ENCODE measurements at places on chromosomes 1 and 21.

- no peak for DNase-seq
Measured at GRCh38 chr1:162321809-162322422, 54.7 kb downstream of the SPATA46 start.

DNA sequence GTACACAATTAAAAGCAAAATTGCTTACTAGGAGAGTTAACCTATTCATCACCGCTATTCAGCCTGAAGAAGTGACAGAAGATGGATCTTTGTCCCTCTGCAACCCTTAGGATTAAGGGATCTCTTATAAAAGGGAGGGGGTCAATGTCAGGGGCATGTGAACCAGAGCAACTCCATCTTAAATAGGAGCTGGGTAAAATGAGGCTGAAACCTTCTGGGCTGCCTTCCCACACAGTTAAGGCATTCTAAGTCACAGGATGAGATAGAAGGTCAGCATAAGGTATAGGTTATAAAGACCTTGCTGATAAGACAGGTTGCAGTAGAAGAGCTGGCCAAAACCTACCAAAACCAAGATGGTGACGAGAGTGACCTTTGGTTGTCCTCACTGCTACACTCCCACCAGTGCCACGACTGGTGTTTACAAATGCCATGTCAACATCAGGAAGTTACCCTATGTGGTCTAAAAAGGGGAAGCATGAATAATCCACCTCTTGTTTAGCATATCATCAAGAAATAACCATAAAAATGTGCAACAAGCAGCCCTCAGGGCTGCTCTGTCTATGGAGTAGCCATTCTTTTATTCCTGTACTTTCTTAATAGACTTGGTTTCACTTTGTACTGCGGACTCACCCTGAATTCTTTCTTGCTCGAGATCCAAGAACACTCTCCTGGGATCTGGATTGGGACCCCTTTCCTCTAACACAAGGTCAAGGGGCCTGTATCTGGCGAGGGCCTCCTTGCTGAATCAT, 35.3 kb upstream of the NEK2 start:
- DNase-seq, result no peak

- no peak for DNase-seq
Measured at GRCh38 chr1:45640293-45640692, 16.4 kb upstream of the CCDC17 start.

DNA sequence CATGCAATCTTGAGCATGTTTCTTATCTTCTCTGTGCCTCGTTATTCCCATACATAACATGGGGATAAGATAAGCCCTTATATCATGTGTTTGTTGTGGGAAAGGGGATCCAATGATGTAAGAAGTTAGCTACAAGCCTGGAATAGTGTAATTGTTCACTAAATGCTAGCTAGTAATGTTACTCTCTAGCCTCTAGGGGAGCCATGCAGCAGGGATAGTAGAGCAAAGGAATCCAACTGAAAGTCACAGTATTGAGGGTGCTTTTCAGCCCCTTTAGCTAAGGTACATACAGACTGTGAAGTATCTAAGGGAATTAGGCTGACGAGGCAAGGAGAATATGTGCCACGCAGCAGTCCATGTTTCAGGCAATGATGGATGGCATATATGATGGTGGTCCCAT, 46.9 kb downstream of the IL23R start:
- DNase-seq, result no peak

DNA sequence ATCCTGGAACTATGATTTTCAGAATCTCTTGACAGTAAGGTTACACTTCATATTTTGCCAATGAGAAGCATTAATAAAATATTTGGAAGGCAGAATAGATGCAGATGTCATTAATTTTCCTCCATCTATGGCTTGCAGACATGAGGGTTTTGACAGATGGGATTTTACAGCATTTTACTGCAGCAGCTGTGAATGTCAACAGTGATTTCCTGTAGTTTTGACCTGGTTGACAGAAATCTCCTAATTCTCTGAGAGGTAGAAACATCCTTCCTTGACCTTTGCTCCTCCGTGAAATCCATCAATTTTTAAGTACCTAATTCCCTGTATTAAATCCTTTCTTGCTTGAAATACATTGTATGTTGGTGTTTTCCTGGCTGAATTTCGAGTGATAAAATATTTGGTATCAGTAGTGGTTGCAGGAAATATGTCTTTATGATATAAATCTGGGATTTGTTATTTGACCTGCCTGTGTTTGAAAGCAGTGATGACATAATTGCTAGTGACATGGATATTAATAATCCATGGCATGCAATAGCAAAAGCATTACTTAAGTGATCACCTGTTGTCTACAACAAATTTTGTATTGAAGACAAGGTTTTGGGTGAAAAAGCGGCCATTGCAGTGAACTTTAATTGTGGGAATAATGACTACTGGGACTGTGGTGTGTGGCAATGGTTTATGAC, 73.9 kb downstream of the HLX start:
- no peak for DNase-seq

DNA sequence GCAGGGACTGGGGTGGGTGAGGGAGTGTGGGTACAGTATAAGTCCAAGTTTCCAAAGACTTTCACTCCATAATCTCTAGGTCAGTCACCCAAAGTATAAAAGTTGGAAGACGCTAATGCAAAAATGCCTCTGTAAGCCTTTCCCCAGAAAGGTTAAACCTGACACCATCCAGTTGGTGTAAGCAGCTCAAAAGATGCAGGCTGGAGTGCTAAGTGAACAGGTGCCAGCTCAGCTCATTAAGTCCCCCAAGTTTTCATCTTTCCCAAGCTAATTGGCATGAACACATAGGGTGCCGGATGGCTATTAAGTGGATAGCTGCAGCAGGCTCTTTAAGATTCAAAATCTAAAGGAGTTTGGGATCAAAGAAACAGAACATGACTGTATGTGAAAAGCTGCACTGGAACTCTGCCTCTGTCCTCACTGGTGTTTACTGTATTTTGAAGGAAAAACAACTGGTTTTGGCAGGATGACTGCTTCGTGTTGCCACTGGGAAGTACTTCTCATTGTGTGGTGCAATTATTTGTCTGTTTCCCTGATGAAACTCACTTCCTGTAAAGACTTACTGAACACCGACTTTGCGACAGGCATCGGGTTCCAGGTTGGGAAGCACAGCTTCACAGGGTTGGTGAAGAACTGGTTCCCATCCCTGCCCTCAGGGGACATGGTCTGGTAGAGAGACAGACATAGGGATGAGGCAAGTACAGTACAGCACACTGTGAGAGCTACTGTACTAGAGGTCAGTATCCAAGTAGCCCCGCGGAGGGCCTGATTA, 152.7 kb downstream of the DAB1 start:
- DNase-seq, result no peak

- DNase-seq, result peak; percentile 92
Measured at GRCh38 chr1:41898191-41898713, 20.5 kb downstream of the HIVEP3 start.

- DNase-seq, result no peak
Measured at GRCh38 chr1:23214640-23215039, 2.7 kb downstream of the HTR1D start.

DNA sequence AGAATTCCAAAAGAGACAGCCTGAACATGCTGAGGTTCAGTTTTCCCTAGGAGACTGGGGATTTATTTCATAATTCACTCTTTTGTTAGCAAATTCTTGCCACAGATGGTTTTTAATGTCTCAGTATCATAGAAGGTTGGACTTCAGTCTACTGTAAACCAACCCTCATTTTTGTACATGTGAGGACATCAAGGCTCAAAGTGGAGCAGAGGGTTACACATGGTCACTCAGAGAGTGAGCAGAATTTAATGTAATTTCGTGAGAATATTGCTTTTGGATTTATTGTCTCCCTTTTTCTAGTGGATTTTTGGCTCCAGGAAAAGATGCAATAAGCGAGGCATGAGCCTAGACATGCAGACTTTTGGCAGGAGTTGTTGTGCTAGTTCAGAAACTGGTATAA, 210.8 kb upstream of the JUN start:
- DNase-seq, result no peak

DNA sequence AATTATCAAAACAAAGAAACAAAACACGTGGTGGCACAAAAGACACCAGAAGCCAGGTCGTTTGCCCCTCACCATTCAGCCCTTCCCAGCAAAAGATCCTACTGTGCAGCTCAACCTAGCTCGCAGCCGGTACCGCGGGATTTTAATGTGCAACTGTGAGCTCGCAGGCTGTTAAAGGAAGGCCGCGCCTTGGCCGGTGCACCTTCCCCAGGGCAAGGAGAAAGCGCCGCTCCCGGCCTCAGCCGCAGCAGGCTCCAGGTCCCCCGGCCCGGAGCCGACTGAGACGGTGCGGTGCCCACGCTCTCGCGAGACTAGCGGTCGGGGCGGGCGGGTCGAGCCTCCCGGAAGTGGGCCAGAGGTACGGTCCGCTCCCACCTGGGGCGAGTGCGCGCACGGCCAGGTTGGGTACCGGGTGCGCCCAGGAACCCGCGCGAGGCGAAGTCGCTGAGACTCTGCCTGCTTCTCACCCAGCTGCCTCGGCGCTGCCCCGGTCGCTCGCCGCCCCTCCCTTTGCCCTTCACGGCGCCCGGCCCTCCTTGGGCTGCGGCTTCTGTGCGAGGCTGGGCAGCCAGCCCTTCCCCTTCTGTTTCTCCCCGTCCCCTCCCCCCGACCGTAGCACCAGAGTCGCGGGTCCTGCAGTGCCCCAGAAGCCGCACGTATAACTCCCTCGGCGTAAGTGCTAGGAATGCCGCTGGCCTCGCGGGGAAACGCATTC, at the start of gene AGL:
AGL (plus strand) TSS at position 618 of the 715 bp plus-strand sequence. CDS start 682 bp downstream, outside the sequence.
- peak; percentile 89 for DNase-seq

DNA sequence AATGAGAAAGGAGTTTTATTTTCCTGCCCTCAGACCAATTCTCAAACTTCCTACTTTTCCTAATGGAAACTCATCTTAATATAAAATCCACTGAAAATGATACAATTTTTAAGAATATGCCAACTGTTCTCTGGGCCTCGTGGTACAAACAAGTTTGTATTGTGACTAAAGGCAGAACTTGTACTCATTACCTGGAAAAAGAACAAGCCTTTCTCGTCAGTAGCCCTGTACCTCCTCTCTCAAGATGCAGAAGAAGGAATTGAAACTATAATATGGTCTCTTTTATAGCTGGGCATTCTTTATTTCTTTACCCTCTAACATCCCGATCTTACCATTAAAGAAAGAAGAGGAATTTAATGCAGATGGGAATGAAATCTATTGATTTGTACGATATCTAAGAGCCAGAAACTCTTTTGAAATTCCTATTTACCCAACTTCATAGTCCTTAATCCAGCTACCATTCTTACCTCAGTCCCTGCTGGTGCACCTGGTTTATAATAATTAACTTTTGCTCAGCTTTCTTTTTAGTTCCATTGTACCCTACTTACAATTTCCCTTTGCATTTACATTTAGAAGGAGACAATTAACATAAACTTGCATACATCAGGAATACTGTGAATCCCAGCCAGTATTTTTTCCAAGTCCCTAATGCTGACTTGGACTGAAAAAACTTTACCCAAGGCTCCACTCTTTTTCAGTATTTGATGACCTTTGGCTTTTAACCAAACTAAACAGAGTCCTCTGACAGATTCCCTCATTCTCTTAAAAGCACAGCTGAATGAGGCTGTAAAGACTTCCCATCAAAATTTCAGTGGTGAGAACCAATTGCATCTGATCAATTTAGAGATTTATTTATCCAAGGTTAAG, 1162.4 kb downstream of the BRINP3 start:
- DNase-seq, result no peak

- no peak for DNase-seq
Measured at GRCh38 chr1:58824753-58825389, 41.0 kb upstream of the JUN start.

- no peak for DNase-seq
Measured at GRCh38 chr1:164771619-164772361, 212.8 kb downstream of the PBX1 start.

- DNase-seq, result no peak
Measured at GRCh38 chr1:67880056-67880601, 46.9 kb upstream of the GNG12 start.

- no peak for DNase-seq
Measured at GRCh38 chr1:172607145-172607544, 51.8 kb upstream of the FASLG start.

DNA sequence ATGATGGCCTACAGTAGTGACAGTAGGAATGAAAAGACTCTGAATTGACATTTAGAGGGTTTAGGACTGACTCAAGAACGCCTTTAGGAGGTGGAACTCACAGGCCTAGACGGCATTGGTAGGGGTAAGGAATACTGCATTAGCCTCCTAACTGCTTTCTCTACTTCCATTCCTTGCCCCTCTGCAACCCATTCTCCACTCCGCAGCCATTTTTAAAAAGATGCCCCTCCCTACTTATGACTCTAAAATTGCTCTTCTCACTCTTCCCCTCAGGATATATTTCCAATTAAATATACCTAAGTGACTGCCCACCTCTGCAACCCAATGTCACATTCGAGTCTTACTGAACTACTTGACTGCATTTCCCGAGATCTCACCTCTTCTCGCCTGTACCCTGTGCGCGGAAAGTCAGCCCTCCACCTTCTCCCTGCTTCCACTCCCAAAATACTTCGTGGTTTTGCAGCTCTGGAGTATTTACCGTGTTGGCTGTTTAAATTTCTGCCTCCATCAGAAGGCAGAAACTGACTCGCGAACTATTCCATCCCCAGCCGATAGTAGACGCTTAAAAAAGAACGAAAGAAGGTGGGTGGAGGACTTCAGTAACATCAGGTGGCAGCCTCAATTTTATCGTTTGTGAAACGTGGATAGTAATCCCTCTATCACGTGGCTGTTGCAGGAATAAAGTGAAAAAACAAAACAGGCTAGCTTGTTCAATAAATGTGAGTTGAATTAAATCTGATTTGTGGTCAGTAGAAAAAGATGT, 1.1 kb upstream of the YBX1 start:
- DNase-seq, result peak; percentile 44

GRCh38 chr1:184851822-184852746, 97.4 kb upstream of the EDEM3 start:
- DNase-seq, result no peak

DNA sequence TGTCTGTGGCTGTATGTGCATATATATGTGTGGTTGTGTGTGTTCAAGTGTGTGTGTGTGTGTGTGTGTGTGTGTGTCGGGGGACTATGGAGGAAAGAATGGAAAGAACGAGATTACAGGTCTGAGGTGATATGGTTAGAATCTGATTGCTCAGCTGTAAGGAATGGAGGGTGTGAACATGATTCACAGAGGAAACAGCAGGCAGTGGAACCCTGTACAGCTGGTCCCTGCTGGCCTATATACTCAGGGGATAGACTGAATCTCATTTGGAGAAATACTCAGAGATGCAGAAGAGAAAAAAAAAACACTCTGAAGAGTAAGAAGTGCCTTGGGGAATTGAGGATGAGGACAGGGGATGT, 180.1 kb upstream of the ESRRG start:
- DNase-seq, result no peak

GRCh38 chr1:24020025-24020424, 39.9 kb upstream of the SRSF10 start:
- no peak for DNase-seq

- no peak for DNase-seq
Measured at GRCh38 chr1:233406994-233407631, 79.6 kb downstream of the MAP3K21 start.

Data from CD4-positive, alpha-beta memory T cell (primary cell).